Peyer's patch (tissue), 4 donors: ENCODE measurements at places on chromosomes 12 and 14. TPM values are rescaled to one million over a fixed set of nuclear protein-coding genes. Genes with fewer than 3 reads are reported as not detected.
A peak's percentile ranks its signal among the peaks of the same experiment; 100 is the strongest.

DNA sequence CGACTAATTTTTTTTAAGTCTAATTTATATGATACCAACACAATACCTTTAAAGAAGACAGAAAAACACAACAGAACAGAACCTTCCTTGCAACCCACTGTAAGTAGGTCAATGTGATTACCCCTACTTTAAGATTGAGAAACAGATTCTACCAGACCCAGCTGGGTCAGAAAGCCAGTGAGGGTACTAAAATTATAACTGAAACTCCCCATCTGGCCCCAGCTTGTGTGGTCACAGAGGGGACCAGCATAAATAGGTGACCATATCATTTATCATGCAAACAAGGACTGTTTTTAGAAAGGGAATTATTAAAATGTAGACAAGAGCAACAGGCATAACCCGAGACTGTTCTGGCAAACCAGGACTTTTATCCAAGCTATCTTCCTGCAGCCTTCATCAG lies 30.1 kb upstream of the FRMD6 start:
- H3K36me3 ChIP-seq = no peaks in the 10 kb centered on the region
- no peaks in the 10 kb centered on the region for H3K4me1 ChIP-seq

Gene COCH
- not detected for total RNA-seq

Gene GALC
- total RNA-seq = 40.8 TPM

DNA sequence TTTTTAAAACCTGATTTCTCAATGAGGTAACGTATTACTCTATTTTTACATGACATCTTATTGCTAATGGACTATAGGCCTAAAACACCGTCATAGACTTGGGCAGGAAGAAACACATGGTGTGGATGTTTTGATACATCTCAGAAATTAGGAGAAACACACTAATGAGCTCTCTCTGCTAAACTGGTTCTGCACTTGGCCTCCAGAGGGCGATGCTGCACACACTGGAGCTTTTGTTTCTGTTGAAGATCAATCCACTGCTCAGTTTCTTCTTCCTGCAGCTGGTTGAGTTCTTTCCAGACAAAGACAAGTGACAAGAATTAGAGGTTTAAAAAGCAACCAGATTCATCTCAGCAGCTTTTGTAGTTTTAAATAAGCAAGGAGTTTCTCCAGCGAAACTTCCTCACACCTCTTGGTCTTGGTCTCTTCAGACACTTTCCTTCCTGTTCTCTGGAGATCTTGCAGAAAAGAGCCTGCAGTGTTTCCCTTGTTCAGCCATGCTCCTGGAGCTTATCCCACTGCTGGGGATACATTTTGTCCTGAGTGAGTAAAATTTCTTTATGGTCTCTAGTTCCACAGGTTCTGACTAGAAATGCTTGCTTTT lies 178.5 kb upstream of the OR4E1 start:
- H3K4me1 ChIP-seq = no peaks in the 10 kb centered on the region
- no peak overlapping the region for H3K4me3 ChIP-seq
- no peak overlapping the region for H3K27ac ChIP-seq

DNA sequence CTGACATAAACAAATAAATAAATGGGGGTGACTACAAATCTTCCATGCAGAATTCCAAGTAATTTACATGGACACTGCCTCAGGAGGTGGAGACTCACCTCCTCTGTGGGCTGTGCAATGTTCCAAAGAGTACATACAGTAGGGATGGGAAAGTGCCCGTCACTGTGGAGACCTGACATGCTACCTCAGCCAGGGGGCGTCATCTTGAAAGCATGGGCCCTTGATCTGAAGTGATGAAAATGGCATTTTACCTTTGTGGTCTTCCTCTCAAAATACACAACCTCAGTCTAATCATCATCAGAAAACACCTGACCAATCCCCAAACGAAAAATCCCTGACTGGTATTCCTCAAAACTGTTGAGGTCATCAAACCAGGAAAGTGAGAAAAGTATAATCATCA lies 48.4 kb downstream of the ANAPC7 start:
- no peak overlapping the region for H3K4me3 ChIP-seq
- peaks cover 6% of the 10 kb centered on the region for H3K36me3 ChIP-seq
- H3K27ac ChIP-seq = no peak overlapping the region
- no peaks in the 10 kb centered on the region for H3K27me3 ChIP-seq
- DNase-seq = no peak
- no peaks in the 10 kb centered on the region for H3K4me1 ChIP-seq

DNA sequence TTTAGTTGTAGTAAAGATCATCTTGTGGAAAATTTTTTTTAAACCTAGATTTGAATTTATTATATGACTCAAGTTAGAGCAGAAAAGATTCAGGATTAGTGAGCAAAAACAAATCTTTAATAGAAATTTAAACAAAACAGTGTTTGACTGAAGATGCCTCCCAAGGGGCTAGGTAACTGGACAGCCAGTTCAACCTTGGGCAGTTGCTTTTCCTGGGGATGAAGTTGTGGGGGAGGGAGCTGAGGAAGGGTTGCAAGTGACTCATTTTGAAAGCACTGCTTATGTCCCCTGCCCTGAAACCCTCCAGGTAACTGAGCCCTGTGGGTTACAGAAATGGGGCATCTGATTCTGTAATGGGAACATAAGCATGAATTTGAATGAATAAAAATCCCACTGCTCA lies 13.1 kb downstream of the CFAP54 start:
- H3K27me3 ChIP-seq = no peaks in the 10 kb centered on the region
- peak overlapping the region; percentile 13 for H3K27ac ChIP-seq
- H3K36me3 ChIP-seq = no peaks in the 10 kb centered on the region

DNA sequence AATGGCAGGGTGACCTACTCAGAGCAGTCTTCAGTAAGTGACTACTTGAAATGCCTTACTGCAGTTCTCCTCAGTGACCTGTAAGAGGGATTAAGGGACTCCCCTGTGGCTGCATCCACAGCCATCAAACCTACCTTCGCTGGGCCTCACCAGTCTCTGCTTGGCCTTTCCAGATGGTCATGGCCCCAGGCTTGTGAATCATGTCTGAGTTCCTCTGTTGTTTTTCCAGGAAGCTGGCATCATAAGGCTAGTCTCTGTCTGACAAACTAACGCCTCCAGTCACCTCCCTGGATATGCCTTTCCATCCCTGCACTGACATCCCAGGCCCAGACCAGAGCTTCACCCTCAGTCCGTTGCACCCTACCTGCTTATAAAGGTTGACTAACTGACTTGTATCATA lies 14.0 kb downstream of the RNASE2 start:
- H3K4me1 ChIP-seq = peaks cover 3% of the 10 kb centered on the region
- no peak overlapping the region for H3K27ac ChIP-seq
- H3K36me3 ChIP-seq = no peaks in the 10 kb centered on the region
- no peak for DNase-seq
- H3K27me3 ChIP-seq = no peaks in the 10 kb centered on the region
- no peak overlapping the region for H3K4me3 ChIP-seq

Gene CMA1
- not detected for total RNA-seq

GRCh38 chr14:53516261-53516774 lies 363.2 kb upstream of the DDHD1 start:
- no peak overlapping the region for H3K27ac ChIP-seq
- H3K4me1 ChIP-seq = no peaks in the 10 kb centered on the region
- H3K4me3 ChIP-seq = no peak overlapping the region
- H3K36me3 ChIP-seq = no peaks in the 10 kb centered on the region
- no peaks in the 10 kb centered on the region for H3K27me3 ChIP-seq
- no peak for DNase-seq

- peaks cover 23% of the 10 kb centered on the region for H3K4me1 ChIP-seq
- no peak overlapping the region for H3K27ac ChIP-seq
- no peak for DNase-seq
- H3K4me3 ChIP-seq = no peak overlapping the region
- no peaks in the 10 kb centered on the region for H3K36me3 ChIP-seq
Observed at GRCh38 chr14:77144412-77145115, 3.0 kb upstream of the ZDHHC22 start.

DNA sequence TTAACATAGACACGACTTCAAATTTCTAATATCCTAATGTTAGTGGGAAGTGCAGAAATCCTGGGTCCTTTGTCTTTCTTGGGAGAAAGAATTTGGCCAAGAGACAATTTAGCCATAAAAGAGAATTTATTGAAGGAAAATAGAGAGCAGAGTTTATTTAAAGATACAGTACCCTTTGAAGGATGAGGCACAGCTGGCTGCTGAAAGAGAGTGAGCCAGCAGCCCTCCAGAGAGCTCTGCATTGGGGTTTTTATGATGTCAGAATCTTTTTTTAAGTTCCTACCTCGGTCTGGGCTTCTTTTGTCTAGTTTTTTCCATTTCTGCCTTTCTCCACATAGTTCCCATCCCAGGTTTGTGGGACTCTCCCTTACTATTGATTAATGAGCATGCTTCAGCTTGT lies 37.5 kb downstream of the CCER1 start:
- H3K4me3 ChIP-seq = no peak overlapping the region
- H3K27ac ChIP-seq = no peak overlapping the region

Gene DTX1
- 7.4 TPM for total RNA-seq

Gene WDHD1
- 0.80 TPM for total RNA-seq

DNA sequence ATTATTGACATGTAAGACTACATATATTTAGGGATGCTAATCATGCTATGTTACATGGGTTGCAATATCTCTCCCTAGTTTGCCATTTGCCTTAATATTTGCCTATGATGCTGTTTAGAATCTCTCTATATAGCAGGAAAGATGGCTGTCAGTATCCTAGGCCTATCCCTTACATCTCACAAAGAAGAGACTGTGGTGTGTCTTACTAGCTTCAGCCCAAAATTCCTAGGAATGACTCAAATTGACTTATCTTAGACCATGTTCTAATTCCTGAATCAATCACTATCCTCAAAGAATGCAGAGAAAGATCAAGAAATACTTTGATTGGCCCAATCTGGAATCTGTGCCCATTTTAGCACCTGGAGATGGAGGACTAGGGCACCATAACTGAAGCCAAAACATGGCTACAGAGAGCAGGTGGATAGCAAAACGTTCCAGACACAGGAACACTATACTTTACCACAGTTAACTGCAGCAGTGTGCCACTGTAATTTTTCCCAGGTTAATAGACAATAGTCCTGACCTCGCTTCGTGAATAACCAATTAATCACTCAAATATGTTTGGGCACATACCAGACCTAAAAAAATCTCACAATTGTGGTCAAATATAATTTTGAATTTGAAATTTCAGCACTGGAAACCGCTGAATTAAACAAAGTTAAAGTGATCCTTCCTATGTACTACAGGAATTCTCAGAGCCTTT lies 32.7 kb upstream of the GLIPR1 start:
- no peaks in the 10 kb centered on the region for H3K27me3 ChIP-seq
- no peaks in the 10 kb centered on the region for H3K4me1 ChIP-seq
- H3K27ac ChIP-seq = no peak overlapping the region
- H3K36me3 ChIP-seq = no peaks in the 10 kb centered on the region
- DNase-seq = no peak

Gene GLIPR1L2
- 3.3 TPM for total RNA-seq

GRCh38 chr12:66456612-66457011 lies 154.3 kb downstream of the HELB start:
- no peak overlapping the region for H3K4me3 ChIP-seq
- no peak overlapping the region for H3K27ac ChIP-seq
- H3K27me3 ChIP-seq = no peaks in the 10 kb centered on the region
- no peak for DNase-seq
- H3K36me3 ChIP-seq = no peaks in the 10 kb centered on the region

Gene ENDOU
- not detected for total RNA-seq

- H3K4me3 ChIP-seq = no peak overlapping the region
- no peak overlapping the region for H3K27ac ChIP-seq
- DNase-seq = no peak
- H3K27me3 ChIP-seq = no peaks in the 10 kb centered on the region
- no peaks in the 10 kb centered on the region for H3K36me3 ChIP-seq
Observed at GRCh38 chr12:70826156-70826555, 94.4 kb downstream of the PTPRR start.
